ENCODE measurements at places on chromosomes 6 and 20.

GRCh38 chr6:168098431-168098861 is 19.4 kb upstream of the FRMD1 start:
- no peak for DNase-seq

DNA sequence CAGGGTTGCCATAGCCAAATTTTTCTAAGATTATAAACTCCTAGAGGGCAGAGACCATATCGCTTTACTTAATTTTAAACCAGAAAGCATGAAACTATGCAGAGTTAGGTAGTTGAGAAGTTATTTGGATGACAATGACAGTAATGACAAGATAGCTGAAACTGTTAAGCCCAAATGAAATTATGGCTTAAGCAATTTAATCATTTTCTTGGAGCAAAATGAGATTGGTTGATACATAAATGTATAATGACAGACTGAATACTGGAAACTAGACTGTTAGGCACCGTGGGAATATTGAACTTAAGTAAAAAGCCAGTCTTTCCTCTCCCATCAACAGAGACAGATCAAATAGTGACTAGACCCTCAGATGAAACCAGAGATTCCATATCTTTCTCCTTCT is 670.3 kb upstream of the NRSN1 start:
- DNase-seq: no peak

- no peak for DNase-seq
These were observed 172.1 kb downstream of the CDKAL1 start for GRCh38 chr6:20706238-20706938.

DNA sequence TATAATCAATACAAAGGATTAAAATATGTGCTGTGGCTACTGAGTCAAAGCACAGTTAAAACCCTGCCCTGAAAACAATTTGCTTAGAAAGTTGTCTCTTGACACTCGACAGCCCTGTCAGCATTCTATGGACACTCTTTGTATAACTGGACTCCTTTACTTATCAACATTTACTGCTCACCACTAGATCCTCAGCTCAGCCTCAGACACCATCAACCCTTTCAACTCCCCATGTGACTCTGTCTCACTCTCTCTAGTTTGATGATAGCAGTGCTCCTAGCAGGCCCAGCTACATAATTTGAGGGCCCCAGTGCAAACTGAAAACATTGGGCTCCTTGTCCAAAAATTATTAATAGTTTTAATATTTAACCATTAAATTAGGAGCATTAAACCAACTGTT is 181.8 kb downstream of the TENT5A start:
- DNase-seq: no peak

GRCh38 chr6:114334237-114334636 is 8.6 kb downstream of the HS3ST5 start:
- DNase-seq: no peak

- DNase-seq: no peak
These were observed 39.4 kb upstream of the MRPS10 start for GRCh38 chr6:42257063-42257462.

GRCh38 chr6:5999688-6000608 is 6.8 kb downstream of the NRN1 start:
- no peak for DNase-seq

- DNase-seq: no peak
These were observed 6.0 kb downstream of the APMAP start for GRCh38 chr20:24986436-24987015.

- DNase-seq: no peak
These were observed 202.6 kb downstream of the DTNBP1 start for GRCh38 chr6:15460110-15460727.

DNA sequence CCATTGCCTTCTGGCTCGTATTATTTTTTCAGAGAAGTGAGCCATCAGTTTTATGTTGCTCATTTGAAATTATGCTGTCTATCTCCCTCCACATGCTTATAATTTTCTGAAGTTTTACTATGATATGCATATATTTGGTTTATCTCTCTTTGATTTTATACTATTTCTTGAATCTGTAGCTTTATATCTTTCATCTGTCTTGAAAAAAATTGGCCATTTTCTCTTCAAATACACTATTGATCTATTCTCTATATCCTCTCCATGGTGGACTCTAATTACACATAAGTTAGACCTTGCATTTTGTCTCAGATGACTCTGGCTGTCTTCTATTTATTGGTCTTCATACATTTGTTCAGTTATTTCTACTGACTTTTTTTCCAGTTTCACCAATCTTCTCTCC is 13.7 kb upstream of the COL19A1 start:
- no peak for DNase-seq

GRCh38 chr20:44615169-44615791 is 32.9 kb downstream of the PKIG start:
- DNase-seq: no peak

DNA sequence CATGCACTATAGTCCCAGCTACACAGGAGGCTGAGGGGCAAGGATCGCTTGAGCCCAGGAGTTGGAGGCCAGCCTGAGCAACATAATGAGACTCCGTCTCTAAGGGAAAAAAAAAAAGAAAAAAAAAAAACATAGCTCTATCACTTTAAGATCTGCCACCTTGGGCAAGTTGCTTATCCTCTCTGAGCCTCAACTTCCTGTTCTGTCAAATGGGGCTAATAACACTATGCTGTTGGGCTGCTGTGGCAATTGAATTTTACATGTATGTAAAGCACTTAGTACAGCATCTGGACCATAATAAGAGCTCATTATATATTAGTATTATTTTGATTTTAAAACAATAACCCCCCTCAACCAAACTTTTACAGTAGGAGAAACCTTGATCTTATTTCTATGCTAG is 141.5 kb downstream of the ATXN1 start:
- no peak for DNase-seq

DNA sequence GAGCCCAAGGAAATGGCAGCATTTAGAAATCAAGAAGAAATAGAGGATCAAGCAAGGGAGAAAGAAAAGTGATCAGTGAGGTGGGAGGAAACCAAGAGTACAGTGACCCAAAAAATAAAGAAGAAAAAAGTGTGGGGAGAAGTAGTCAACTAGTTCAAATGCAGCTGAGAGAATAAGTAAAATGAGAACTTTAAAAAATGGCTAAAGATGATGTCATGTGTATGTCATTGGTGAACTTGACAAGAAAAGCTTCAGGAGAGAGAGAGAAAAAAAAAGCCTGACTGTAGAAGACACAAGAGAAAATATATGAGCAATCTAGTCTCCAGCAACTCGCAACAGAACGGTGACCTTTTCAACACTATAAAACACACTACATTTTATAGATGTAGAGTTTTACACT is 6.3 kb downstream of the GPR6 start:
- no peak for DNase-seq

DNA sequence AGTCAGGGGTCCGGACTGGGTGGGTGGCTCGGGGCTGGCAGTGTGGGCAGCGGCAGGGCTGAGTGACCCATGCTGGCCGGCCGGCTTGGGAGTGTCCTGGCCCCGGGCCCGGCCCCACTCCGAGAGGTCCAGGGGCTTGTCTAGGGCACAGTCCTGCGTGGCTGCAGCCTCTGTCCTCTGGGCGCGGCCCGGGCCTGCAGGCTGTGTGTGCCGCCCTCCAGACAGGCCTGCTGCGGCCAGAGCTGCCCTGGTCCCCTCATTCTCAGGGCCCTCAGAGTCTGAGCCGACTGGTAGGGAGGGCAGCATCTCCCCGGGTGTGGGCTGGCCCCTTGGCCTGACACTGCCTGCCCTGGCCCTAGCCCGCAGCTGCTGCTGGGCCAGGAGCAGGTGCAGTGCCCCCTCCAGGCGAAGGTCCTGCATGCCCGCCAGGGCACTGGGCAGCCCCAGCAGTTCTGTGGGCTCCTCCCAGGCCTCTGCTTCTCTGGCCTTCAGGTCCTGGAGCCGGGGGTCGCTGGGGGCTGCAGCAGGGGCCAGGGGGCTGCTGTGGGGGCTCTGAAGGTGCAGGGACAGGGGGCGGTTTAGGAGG is 6.9 kb upstream of the CABLES2 start:
- DNase-seq: no peak

- no peak for DNase-seq
These were observed 132.8 kb downstream of the PRND start for GRCh38 chr20:4854561-4854901.

- no peak for DNase-seq
These were observed 183.2 kb upstream of the JARID2 start for GRCh38 chr6:15062516-15063252.

DNA sequence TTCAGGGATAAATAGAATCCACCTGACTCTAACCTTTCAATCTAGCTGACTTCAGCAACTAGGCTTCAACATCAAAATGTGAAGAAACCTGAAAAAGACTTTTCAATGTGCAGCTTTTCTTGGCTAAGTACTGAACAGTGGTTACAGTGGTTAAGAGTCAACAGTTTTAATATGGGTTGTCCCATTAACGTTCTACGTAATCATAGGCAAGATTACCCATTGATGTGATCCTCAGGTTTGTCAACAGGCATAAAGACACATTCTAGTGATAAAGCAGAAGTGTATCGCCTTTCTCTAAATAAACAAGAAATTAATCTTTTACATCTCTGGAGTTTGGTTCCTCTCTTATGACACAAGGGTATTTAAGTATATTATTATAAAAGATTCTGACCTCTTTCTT is 154.1 kb upstream of the RUNX2 start:
- DNase-seq: no peak

DNA sequence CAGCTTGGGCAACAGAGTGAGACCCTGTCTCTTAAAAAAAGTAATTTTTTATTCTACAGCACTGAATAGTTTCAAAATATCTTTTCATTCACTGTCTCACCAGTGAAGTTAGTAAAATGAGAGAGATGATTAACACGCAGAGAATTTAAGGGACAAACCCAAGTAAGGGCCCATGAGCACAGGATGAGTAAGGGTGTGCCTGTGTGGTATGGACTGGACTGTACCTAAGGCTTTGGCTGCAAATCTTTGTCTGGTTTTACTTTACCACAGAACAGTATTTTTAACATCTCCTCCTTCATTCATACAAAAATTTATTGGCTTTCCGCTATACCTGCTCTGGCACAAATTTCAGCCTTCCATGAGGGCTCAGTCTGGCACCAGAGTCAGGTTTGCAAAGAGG is 433.3 kb downstream of the UTRN start:
- DNase-seq: no peak

DNA sequence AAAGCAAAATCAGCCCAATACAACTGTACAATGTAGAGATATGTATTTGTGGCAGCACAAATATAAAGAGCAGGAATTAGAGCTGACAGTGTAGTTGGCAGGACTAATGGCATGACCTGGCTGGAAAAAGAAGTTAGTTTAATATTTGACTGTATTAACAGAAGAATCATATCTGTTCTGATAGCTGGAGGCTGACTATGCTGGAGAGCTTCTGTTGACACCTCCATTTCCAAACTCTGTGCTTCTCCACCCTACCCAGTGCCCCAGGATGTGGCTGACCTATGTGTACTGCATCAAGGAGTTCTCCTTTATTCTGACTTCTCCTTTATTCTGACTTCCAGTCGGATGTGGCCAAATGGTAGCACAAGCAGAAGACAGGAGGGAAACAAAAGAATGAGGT is 299.3 kb downstream of the PKHD1 start:
- no peak for DNase-seq

DNA sequence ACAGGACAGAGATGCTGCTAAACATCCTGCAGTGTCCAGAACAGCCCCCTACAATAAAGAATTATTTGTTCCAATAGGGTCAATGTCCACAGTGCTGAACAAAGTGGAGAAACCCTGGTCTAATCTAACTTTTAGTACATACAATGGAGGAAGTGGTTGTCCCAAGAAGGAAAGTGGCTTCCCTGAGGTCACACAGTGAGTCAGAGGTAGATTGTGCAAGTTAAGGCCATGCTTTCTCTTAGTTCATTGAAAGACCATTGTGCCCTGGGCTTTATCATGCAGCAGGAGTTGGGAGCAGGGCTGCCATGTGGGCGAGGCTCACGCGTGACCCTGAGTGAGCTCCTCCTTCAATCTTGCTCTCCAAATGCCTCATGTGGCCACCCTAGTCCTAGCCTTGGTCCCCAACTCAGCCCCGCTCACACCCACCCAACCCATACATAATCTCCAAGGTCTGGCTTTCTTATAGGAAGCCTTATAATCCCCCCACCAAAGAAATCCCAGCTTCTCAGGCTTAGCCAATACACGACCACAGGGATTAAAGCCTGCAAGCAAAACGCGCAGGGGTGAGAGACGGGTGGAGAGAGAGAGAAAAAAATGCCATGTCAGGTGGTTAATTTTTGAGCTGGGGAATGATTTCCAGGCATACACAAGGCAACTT is 19.9 kb downstream of the SLC13A3 start:
- DNase-seq: no peak

- DNase-seq: no peak
These were observed 7.5 kb upstream of the ZSWIM1 start for GRCh38 chr20:45873409-45874103.

DNA sequence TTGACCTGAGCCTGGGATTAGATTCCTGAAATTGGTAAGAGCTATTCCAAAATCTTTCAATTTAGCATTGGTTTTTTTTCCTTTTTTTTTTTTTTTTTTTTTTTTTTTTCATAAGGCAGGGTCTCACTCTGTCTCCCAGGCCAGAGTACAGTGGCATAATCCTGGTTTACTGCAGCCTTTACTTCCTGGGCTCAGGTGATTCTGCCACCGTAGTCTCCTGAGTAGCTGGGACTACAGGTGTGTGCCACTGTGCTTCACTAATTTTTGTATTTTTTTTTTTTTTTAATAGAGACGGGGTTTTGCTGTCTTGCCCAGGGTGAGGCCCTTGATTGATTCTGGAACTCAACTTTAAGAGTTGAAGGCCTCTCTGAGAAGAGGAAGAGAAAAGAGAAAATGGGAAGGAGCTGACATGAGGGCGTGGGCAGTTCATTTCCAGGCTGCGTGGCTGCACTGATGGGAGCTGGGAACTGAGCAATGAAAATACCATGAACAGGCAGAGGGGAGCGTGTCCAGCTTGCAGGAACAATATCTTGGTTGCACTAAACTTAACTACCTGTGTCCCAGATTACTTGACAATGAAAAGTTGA is 24.6 kb downstream of the KDM1B start:
- DNase-seq: no peak

- DNase-seq: no peak
These were observed 87.8 kb downstream of the CDH26 start for GRCh38 chr20:60046011-60046413.

DNA sequence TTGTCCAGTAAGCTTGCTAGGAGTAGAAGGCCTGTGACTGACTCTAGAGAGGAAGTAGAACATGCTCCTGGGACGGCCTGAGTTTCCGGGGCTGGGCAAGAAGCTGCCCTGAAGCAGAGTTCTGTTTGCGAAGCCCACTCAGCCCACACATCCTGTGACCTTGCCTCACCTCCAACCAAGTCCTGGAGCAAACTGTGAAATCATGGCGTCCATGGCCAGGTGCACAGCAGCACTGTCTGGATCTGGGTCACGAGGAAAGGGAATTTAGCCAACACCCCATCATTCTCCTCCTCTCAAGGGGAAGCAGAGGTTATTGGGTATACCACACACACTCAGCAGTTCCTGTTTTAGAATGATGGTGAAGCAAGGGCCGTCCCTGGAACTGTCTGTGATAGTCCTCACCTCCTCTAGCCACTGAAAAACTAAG is 87.5 kb downstream of the CRYBG1 start:
- DNase-seq: no peak

Measured in glomerular endothelial cell (primary cell).